IPS DF 6.9 (cell line): ENCODE measurements at places on chromosomes 2 and 18.

- no peak for DNase-seq
Measured at GRCh38 chr18:50696929-50697328, 122.9 kb downstream of the MRO start.

DNA sequence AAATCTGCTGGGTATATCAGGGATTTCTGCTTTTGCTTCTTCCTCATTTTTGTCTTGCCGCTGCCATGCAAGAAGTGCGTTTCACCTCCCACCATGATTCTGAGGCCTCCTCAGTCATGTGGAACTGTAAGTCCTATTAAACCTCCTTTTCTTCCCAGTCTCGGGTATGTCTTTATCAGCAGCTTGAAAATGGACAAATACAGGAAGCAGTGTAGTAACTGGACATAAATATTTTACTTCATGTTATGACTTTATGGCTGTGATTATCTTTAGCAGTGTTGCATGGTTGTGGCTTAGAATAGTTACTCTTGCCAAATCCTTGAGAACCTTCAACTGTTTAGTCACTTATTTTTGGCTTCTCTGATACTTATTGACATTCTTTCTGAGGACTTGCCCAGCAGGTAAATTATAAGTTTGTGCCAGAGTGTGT is 66.2 kb upstream of the DLX2 start:
- no peak for DNase-seq

DNA sequence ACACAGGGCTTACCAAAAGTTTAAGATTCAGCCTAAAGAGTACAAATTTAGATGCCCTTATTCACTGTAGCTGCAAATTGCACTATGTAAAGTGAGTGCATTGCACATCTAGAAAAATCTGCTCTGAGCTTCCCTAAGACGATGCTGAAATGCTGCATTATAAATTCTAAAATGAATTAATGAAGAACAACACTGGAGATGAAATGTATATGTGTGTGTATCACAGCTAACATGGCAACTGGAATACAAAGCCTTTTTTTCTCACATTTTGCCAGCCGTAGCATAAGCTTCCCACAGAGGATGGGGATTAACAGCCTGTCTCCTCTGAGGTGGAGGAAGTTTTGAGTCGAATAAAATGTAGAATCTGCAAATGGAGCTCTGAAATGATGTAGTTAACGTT is 338.3 kb upstream of the ZEB2 start:
- DNase-seq: no peak

- DNase-seq: no peak
Measured at GRCh38 chr2:207073801-207074678, 91.7 kb downstream of the KLF7 start.

DNA sequence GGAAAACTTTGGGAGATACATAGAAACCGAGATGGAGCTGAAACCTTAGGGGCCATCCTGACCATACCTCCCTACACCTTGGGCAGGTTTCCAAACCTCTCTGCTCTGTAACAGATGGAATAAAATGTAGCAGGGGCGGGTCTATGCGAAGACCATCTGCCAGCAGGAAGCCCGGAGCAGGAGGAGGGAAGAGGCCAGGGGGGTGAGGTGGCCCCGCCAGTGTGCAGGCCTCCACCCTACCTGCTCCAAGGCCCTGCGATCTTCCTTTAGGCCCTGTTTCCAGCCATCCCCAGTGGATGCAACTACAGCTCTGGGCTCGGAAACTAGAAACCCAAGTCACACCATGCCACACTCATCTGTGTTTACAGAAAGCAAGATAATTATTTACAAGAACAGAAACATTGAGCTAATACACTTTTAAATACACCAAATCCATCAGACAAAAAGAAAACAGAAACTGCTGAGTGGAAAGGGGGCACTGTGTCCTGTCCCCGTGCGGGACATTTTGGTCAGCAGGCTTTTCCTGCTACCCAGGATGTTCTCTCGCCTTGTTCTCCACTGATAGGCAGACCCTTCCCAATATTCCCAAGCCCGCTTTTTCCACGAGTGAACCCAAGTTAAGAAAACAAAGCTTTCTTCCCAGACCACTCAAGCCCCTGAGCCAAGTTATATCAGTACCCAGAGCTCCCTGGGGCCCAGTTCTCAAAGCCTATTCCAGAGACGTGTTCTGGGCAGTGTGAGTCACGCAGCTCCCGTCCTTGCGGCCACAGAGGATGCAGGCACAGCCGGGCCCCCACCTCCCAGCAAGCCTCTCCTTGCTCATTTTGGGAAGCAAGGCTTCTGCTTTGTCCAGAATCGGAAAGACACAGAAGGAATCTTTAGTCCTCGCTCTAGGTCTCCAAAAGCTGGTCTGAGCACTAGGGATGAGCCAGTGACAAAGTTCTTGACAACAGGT is 17.3 kb downstream of the CIB4 start:
- DNase-seq: no peak

DNA sequence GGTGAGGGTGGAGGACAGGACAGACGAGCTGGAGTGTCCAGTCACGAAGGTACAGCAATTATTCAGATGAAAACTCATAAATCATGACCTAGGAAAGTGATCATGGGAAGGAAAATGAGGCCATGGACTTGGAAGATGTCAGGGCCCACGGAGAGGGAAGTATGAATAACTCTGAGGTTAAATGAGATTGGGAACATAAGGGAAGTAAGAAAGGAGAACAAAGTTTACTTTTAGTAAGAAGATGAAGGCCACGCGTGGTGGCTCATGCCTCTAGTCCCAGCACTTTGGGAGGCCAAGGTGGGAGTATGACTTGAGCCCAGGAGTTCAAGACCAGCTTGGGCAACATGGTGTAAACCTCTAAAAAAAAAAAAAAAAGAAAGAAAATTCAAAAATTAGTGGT is 56.2 kb downstream of the AQP4 start:
- no peak for DNase-seq

GRCh38 chr2:174614261-174614660 is 16.7 kb upstream of the WIPF1 start:
- DNase-seq: no peak

DNA sequence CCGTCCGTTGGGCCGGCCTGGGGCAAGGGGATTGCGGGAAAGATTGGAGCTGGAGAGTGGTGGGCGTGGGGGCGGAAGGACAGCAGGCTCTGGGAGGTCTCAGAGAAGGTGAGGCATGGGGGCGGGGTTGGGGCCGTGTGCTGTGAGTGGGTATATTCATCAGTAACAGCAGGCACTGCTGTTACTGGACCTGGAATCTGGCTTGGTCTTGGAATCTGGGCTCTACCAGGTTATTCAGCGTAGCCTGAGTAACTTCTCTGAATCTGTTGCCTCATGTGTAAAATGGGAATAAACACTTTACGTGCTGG is 435 bp downstream of the RNF181 start:
- DNase-seq: no peak

GRCh38 chr18:23324861-23325260 is 128.2 kb upstream of the RIOK3 start:
- DNase-seq: no peak

DNA sequence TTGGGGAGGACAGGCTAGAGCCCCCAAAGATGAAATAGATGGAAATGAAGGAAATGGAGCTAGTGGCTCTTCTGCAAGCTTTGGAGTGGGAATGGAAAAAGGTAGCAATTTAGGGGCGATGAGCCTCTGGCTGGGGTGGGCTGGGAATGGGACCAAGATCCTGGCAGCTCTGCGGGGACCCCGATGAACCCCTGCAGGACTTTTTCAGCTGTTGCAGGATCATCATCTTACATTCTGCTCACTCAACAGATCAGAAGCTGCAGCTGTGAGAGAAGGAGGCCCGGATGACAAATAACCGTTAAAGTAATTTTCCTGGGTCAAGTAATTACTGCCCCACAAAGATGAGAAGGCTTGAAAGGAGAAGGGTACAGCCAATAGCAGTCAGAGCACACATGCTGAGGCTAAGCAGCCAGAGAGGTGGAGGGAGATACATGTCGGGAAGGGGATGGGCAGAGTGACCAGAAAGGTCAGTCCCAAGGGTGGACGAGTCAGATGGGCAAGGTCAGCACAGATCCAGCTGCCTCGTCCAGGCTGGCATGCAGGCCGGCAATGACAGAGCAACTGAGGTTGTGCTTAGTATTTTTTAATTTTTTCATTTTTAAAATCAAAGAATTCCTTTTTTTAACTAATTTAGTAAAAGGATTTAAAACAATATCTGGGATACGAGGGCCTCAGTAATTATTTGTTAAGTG is 245.0 kb upstream of the RAB6C start:
- DNase-seq: no peak
